ENCODE measurements at places on chromosomes 1 and 21.
A peak's percentile ranks its signal among the peaks of the same experiment; 100 is the strongest.

GRCh38 chr21:41254090-41254700 lies 62.4 kb upstream of the FAM3B start:
- no peak for DNase-seq

DNA sequence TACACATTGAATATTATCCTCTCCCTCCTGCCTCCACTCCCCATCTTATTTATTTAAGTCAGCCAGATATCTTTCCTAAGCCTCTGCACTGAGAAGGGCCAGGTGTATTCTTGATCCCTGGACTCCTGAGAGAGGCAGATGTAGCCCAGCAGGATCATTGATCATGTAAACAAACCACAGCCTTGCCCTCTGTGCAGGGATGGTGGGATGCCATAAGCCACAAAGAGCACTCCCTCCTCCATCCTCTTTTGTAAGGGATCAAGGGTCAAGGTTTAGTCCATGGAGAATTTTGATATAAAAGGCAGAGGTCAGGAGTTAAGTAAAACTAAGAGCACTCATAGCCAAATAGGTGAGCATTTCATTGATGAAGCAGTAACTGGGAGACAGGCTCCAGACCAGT lies 17.3 kb downstream of the PHGDH start:
- DNase-seq, result no peak

GRCh38 chr1:90475631-90476030 lies 241.5 kb downstream of the BARHL2 start:
- no peak for DNase-seq

DNA sequence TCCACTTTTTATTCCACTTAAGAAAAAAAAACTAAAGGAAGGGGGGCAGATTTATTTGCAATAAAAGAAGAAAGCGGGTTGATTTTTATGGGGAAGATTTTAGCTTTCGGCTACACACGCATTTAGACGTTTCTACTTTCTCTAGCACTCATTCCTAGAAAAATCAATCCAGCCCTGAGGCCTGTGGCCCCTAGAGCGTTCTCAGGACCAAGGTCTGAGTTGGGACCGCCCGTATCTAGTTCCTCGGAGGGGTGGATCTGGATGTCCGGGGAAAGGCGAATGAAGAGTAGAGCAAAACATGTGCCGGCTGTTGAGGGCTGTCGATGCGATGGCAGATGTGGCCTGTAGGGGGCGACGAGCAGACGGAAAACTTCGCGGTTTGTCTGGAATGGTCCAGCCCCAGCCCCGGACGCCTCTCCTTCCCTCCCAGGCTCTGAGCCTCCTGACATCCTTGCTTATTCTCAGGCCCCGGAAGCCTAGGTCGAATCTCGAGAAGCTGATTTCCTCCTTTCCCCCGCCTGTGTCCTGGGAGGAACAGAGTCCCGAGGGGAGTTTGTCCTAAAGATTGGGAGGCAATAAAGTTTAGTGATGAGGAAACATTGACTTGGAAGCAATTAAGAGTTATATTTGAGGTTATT lies 5.2 kb downstream of the FOXD3 start:
- peak; percentile 77 for DNase-seq

GRCh38 chr1:1833456-1833855 lies 55.2 kb upstream of the NADK start:
- no peak for DNase-seq

GRCh38 chr1:9044236-9044635 lies 18.0 kb upstream of the SLC2A7 start:
- DNase-seq, result no peak

- peak; percentile 65 for DNase-seq
These were observed 1.0 kb downstream of the FAM78B start for GRCh38 chr1:166165661-166166328.

- DNase-seq, result peak; percentile 86
These were observed 47.1 kb downstream of the ATP2B4 start for GRCh38 chr1:203673550-203674411.

- DNase-seq, result no peak
These were observed 2.2 kb upstream of the CDC42BPA start for GRCh38 chr1:227320476-227320875.

- no peak for DNase-seq
These were observed 34.2 kb upstream of the TTC34 start for GRCh38 chr1:2835650-2836159.
